ENCODE measurements at places on chromosomes 5 and 9. TPM values are rescaled to one million over a fixed set of nuclear protein-coding genes. Genes with fewer than 3 reads are reported as not detected.

Gene NR2F1-AS1
- 18.8 TPM for total RNA-seq

Gene SELENOP
- 87.8 TPM for total RNA-seq

Gene CDX1
- total RNA-seq = not detected

Gene GARIN3
- total RNA-seq = not detected

Gene SLC36A1
- total RNA-seq = 14.4 TPM

All from ureter (tissue), 1 donor.